ENCODE measurements at places on chromosomes 3 and 15.

GRCh38 chr15:69815793-69816192, 281.9 kb downstream of the TLE3 start:
- DNase-seq: no peak

- no peak for DNase-seq
Measured at GRCh38 chr3:104040896-104041295, 1325.8 kb upstream of the ALCAM start.

- DNase-seq: peak; percentile 19
Measured at GRCh38 chr15:44798826-44799225, 62.5 kb downstream of the TRIM69 start.

DNA sequence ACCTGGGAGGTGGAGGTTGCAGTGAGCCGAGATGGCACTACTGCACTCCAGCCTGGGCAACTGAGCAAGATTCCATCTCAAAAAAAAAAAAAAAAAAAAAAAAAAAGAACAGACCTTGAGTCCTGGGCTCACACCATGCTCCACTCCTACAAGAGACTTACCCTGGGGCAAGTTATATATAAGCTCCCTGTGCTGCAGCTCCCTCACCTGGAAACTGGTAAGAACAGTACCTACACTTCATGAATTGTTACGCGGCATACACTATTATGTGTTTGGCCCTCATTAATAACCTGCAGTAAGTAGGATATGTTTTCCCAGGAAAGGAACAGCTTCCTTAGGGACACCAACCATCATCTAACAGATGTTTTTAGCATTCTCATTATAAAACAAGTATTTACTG, 119.6 kb downstream of the FMN1 start:
- no peak for DNase-seq

- DNase-seq: no peak
Measured at GRCh38 chr3:101685870-101686307, 629 bp downstream of the RPL24 start.

DNA sequence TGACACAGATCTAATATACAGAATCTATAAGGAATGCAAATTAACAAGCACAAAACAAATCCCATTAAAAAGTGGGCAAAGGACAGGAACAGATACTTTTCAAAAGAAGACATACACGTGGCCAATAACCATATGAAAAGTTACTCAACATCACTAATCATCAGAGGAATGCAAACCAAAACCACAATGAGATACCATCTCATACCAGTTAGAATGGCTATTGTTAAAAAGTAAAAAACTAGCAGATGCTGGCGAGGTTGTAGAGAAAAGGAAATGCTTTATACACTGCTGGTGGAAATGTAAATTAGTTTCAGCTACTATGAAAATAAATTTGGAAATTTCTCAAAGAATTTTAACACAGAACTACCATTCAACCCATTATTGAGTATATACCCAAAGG, 50.7 kb downstream of the ADAMTS17 start:
- DNase-seq: no peak

GRCh38 chr3:175951047-175951694, 1092.0 kb downstream of the NAALADL2 start:
- DNase-seq: no peak

- DNase-seq: no peak
Measured at GRCh38 chr15:69011641-69012040, 2.9 kb upstream of the NOX5 start.

- no peak for DNase-seq
Measured at GRCh38 chr15:35764661-35765519, 218.9 kb upstream of the DPH6 start.

- DNase-seq: no peak
Measured at GRCh38 chr15:86295511-86295910, 215.8 kb downstream of the AGBL1 start.

- no peak for DNase-seq
Measured at GRCh38 chr15:29682361-29682760, 139.9 kb downstream of the TJP1 start.

DNA sequence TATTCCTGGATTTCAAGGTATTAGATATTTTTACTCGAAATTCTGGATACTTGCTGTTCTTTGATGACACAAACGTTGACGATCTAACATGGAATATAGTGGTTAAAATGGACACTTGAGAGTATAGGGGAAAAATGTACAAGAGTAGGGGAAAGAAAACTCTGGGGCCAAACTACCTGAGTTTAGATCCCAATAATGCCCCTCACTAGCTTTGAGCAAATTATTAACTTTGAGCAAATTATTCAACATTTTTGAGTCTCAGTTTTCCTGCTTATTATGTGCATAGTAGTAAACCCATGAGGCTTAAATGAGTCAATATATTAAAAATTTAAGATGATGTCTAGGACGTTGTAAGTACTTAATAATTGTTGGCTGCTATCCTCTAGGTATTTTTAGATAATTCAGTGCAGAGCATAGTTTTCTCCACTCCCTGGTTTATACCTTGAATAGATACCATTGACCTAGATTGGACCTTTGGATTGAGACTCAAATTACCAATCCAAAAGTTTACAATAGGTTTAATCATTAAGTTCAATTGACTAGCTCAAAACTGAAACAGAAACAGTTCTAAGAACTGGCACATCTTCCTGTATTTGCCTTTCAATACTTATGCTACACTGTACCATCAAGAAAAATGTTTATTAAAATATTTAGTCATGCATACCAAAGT, 4.5 kb downstream of the ADGRG7 start:
- no peak for DNase-seq

DNA sequence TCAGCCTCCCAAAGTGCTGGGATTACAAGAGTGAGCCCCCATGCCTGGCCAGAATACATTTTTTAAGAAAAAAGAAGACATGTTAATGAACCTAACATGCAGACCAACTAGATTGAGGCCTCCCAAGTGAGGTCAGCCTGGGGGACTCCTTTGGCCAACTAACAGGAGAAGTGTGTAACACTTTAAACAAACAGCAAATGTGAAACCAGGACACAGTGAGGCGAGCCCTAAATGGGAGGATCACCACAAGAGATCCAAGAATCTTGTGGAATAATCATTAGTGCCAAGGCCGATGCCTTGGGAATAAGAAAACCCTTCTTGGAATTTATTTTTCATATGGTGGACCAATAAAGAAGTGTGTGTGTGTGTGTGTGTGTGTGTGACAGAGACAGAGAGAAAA, 73.9 kb downstream of the ATP10A start:
- DNase-seq: no peak

GRCh38 chr3:152148579-152148978, 120.2 kb upstream of the MBNL1 start:
- DNase-seq: no peak

- peak; percentile 35 for DNase-seq
Measured at GRCh38 chr3:38528457-38528856, 32.3 kb downstream of the EXOG start.

- no peak for DNase-seq
Measured at GRCh38 chr3:127275287-127275781, 12.5 kb downstream of the PRR20G start.

DNA sequence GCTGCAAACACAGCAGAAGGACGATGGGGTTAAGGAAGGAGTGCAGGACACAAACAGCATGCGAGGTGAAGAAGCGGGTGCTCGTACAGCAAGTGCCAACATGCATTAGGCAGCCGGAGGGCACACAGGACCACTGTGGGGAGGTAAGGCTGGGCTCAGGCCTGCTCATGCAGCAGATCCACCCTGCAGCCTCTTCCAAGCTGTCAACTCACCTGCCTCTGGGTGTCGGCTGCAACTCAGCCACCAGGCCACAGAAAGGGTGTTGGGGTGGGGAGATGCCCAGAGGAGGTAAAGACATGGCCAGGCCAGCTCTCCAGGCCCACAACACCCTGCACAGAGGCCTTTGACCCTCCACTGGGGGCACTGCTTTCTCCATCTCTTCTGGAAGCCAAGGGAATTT, 44.2 kb downstream of the TGM4 start:
- no peak for DNase-seq

DNA sequence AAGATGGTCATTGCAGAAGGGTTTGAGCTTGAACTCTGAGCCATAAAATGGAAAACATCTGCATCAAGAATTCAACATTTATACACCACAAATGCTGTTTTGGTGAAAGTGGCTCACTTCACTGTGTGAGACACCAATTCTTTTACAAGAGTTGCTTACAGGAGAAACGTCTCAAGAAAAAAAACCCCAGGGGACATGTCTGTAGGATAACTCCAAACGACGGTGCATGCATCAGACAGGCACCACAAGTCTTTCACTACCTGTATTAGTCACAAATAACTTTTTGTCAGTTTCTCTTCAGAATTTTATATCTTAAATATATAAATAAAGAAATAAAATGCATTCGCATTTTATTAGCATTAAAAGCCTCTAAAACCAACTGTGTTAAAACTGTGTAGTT, 164.3 kb downstream of the EFHB start:
- peak; percentile 39 for DNase-seq

DNA sequence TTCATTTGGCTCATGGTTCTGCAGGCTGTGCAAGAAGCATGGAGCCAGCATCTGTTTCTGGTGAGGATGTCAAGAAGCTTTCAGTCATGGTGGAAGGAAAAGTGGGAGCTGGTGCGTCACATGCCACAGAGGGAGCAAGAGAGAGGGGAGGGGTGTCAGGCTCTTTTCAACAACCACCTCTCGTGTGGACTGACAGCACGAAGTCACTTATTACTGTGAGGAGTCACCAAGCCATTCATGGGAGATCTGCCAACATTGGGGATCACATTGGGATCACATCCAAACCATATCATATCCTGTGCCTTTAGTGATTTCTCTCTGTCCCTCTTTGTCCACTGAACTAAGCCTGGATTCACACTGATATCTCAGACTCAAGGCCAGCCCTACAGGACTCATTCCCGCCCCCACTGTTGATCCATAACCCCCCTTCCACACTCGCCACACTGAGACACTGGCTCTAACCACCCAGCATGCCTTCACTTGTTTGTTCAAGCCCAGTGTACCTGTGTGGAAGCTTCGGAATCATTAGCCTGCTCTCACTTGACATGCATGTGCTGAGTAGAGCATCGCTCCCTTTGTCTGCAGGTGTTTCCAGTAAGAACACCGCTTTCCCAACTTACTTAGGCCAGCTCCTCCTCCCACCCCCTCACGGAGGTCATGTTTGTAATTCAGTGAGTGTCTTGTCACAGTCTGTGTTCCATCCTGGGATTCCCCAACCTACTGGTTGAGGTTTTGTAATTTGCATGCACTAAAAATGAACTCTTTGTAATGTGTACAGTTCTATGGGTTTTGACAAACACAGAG, 132.2 kb downstream of the KLF13 start:
- peak; percentile 89 for DNase-seq

Data from GM12865 (cell line).